DMS153 (cell line): ENCODE measurements at places on chromosomes 1 and 21.

- DNase-seq = peak; percentile 26
These were observed 16.9 kb downstream of the TCEANC2 start for GRCh38 chr1:54070171-54070837.

- DNase-seq = no peak
These were observed 2.5 kb downstream of the SLC25A44 start for GRCh38 chr1:156196445-156196844.

DNA sequence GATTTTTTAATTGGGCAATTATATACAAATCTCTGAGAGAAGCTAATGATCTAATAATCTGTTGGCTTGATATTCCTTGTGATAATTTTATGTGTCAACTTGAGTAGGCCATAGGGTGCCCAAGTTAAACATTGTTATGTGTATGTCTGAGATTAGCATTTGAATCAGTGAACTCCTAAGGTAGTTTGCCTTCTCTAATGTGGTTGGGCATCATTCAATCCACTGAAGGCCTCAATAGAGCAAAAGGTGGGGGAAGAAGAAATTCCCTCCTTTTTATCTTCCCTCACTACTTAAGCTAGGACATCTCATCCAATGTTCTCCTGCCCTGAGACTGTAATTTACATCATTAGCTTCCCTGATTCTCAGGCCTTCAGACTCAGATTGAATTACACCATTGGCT, 394.5 kb downstream of the LMO4 start:
- no peak for DNase-seq

GRCh38 chr1:246971090-246971721, 36.7 kb downstream of the ZNF695 start:
- DNase-seq = no peak

DNA sequence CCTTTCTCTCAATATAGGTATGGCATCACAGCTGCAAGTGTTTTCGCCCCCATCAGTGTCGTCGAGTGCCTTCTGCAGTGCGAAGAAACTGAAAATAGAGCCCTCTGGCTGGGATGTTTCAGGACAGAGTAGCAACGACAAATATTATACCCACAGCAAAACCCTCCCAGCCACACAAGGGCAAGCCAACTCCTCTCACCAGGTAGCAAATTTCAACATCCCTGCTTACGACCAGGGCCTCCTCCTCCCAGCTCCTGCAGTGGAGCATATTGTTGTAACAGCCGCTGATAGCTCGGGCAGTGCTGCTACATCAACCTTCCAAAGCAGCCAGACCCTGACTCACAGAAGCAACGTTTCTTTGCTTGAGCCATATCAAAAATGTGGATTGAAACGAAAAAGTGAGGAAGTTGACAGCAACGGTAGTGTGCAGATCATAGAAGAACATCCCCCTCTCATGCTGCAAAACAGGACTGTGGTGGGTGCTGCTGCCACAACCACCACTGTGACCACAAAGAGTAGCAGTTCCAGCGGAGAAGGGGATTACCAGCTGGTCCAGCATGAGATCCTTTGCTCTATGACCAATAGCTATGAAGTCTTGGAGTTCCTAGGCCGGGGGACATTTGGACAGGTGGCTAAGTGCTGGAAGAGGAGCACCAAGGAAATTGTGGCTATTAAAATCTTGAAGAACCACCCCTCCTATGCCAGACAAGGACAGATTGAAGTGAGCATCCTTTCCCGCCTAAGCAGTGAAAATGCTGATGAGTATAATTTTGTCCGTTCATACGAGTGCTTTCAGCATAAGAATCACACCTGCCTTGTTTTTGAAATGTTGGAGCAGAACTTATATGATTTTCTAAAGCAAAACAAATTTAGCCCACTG, 11.5 kb downstream of the HIPK1 start:
- no peak for DNase-seq

- no peak for DNase-seq
These were observed 517.4 kb downstream of the KIF26B start for GRCh38 chr1:245671966-245672767.

- DNase-seq = no peak
These were observed 28.2 kb upstream of the FAM131C start for GRCh38 chr1:16101623-16102022.

DNA sequence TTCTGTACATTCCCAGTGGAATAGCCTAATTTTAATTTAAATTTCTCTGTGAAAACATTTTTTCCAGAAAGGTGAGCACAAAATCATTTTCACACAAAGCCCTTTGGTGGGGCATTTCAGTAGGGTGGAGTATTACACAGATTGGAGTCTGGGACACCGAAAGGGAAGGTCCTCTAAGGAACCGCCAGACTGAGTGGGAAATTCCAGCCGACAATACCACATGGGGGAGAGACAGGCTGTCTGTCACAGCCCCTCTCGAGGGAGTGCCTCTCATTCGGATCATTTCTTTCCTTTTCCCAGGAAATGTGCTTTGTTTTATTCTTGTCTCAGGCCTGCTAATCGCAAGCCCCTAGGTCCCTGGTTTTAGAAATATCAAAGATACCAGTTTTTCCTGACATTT, 150.6 kb upstream of the HOOK1 start:
- DNase-seq = no peak

DNA sequence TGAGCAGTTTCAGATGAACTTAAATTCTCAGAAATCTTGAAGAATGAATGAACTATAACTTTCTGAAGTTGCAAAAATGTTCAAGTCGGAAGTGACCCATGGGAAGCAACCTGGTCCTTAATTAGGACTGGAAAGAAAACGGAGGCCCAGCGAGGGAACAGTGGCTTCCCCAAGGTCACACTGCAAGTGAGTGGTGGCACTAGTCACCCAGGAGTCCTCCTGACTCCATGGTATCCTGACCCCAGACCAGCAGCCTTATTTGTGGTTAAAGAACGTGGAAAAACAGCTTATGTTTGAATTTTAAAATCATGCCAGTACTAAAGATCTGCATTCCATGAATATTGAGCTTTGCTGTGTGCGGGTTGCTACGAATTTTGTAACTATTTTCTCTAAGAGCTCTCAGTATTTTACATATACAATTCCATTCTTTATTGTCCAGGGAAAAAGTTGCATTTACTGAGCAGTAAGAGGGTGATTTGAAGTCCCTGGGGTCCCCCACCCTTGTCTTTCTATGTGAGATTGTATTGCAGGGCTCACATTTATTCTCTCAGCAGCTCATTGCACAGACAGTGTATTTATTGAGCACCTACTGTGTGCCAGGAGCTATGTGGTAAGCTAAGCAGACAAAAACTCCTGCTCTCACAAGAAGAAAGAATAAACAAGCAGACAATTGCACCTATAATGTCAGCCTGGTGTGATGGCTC, 61.6 kb upstream of the ATP5PO start:
- DNase-seq = no peak

GRCh38 chr1:92756537-92756936, 28.4 kb downstream of the EVI5 start:
- DNase-seq = no peak

DNA sequence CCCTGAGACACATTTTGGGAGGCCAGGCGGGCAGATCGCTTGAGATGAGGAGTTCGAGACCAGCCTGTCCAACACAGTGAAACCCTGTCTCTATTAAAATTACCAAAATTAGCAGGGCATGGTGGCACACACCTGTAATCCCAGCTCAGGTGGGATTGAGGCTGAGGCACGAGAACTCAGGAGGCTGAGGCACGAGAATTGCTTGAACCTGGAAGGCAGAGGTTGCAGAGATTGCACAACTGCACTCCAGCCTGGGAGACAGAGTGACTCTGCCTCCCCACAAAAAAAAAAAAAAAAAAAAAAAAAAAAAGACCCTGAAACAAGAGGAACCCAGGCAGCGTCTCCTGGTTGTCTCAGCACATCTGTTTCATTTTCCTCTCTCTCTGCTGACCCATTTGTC, 24.2 kb downstream of the PGM1 start:
- no peak for DNase-seq

DNA sequence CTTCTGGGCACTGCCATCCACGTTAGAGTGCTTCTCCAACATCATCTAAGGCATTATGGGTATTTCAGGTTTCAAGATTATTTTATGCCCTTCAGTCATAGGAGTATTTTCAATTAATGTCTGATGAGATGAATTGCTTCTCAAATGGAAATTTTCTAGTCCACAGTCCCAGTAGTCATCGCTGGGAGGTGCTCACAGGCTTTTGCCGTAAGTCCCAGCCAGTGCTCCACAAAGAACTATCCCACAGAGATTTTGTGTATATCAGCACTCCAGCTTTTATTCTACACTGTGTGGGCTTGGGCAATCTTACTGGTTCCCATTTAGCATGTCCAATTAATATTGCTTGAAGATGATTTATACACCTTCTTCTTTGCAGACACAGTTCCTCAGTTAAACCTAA, 61.0 kb downstream of the SMYD2 start:
- no peak for DNase-seq

DNA sequence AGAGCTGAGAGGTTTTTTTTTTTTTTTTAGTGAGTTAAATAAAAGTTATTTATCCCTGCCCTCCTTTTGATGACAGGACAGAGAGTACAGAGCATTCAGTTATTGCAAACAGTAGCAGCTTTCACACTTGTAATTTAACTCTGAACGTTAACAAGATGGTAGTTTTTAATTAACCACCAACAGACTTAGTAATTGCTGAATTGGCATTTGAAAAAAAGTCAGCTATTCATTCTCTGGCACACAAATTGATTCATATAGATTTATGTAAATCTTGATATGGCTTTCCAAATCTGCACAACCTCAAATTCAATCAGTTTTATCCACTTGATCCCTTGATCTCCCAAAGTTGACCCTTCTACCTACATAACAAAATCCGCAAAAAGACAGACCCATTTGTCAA, 918 bp downstream of the LEMD1 start:
- DNase-seq = no peak

DNA sequence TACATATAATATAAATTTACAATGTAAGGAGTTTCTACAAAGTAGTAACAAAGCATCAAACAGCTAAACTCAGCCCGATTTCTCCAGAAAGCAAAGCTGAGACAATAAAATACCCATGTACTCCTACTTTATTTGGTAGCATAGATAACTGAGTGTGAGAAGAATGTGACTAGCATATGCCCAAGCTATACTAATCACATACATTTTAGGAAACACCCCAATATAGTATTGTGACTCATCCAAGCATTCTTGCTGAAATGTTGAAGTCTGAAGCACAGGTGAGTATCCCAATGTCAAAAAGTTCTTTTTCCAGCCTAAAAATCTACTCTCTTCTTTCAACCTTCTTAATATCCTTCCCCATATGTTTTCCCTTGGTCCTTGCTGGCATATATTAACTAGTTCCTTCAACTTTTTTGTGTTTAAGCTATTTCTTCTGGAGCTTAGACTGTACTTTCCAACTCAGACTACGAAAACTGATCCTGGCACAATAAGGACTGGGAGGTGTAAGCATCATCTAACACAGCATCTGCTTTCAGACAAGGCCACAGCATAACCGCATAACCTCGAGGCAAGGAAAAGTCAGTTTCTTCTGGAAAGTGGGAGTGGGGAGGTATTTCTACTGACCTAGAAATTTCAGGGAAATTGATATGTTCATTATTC, 163.0 kb upstream of the RNPC3 start:
- no peak for DNase-seq

DNA sequence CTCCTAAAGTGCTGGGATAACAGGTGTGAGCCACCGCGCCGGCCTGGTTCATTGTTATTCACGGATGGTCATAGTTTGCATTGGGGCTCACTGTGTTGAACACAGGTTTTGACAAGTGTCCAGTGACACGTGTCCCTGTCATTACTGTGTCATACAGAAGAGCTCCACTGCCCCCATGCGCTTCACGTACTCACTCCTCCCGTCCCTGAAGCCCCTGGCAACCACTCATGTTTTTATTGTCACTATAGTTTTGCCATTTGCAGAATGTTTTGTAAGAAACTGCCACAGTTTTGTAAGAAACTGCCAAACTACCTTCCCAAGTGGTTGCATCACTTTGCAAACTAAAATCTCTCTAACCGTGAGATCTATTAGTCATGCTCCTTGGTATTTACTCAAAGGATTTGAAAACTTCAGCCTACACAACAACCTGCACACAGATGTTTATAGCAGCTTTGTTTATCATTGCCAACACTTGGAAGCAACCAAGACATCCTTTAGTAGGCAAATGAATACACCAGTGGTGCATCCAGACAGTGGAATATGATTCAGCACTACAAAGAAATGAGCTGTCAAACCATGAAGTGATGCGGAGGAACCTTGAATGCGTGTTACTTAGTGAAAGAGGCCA, 163.2 kb upstream of the COL6A1 start:
- no peak for DNase-seq

DNA sequence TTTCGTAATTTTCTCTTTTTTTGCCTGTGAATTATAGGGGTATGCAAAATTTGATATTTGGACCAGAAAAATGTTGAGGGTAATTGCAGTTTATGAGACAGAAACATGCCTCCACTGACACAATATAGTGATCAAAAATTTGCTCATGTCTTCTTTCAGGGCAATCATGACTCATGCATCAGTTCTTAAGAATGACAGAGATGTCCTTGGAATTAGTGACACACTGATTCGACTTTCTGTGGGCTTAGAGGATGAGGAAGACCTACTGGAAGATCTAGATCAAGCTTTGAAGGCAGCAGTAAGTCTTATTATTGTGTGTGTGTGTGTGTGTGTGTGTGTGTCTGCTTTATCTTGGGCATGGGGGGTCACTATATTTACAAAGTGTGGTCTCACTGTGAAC, 27.5 kb downstream of the CTH start:
- no peak for DNase-seq

- DNase-seq = no peak
These were observed 206.4 kb upstream of the SGIP1 start for GRCh38 chr1:66327588-66327987.

DNA sequence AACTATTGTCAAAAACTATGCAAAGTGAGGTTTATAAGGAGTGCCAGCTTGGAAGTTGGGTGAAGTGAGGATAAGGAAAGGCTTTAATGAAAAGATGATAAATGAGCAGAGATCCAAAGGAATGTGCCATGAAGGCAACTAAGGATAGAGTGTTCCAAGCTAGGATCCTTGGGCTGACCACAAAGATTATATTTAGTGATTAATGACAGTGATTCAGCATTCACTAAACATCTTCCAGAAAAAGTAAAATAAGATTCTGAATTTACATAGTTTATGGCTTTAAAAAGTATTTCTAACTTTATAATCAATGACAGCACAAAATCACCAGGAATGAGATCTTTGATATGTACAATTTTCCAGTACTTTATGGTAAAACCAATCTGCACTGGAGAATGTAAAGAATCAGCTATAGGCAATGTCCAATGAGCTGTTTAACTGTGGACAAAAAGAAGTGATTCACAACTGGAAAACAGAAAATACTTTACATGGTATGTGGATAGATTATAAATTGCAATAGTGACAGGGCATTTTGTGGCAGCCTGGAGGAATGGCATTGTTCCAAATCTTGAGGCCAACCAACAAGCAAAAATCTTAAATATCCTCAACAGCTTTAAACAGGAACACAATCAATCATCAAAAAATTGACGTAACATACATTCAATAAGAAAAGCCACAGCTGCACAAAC, 91.2 kb upstream of the KCTD3 start:
- DNase-seq = no peak

DNA sequence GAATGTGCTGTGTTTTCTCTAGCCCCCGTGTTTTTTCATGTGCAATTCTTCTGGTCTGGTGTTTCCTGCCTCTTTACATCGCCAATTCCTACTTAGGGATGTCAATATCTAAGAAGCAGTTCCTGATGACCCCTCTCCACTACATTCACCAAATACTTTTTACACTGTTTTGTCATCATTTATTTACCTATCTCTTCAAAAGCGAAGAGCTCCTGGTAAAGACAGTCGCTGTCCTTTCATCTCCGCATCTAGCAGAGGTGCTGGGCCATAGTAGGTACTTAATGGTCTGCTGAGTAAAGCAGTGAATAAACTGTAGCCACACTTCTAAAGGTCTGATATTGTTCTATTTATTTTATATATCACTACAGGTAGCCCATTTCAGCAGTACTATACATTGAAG, 43.0 kb downstream of the LYST start:
- no peak for DNase-seq

- DNase-seq = no peak
These were observed 109.0 kb downstream of the PATJ start for GRCh38 chr1:61851235-61851634.
